ENCODE measurements at places on chromosomes 4 and X.
A peak's percentile ranks its signal among the peaks of the same experiment; 100 is the strongest.

DNA sequence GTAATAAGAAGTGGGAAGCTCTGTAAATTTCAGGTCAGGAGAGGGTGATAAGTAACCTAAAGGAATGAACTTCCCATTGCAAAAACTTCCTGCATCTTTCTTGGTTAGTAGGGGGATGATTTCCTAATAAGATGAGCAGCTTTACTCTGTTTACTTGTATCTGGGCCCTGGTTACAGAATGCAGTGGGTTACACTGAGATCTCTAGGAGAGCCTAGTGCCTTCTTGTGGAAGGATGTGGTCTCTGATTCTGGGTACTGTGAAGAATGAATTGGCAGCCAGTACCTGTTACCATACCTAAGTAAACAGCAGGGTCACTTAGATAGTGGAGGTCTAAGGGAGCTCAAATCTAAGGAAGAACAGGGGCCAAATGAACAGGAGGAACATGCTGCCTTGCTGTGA is 320.6 kb downstream of the ARHGAP10 start:
- DNase-seq: peak; percentile 13

DNA sequence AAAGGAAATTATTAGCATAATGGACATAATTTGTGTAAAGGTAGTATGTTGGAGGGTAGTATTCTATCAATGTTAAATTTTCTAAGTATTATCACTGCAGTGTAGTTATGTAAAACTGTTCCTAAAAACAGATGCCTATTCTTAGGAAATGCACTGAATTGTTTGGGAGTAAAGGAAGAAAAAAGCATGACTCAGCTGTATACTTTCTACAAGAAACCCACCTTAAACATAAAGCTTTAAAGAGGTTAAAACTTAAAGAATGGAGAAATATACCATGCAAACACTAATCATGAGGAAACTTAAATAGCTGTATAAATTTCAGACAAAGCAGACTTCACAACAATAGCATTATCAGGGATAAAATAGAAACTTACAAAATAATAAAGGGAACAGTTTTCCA is 292.9 kb downstream of the ANTXR2 start:
- no peak for DNase-seq

DNA sequence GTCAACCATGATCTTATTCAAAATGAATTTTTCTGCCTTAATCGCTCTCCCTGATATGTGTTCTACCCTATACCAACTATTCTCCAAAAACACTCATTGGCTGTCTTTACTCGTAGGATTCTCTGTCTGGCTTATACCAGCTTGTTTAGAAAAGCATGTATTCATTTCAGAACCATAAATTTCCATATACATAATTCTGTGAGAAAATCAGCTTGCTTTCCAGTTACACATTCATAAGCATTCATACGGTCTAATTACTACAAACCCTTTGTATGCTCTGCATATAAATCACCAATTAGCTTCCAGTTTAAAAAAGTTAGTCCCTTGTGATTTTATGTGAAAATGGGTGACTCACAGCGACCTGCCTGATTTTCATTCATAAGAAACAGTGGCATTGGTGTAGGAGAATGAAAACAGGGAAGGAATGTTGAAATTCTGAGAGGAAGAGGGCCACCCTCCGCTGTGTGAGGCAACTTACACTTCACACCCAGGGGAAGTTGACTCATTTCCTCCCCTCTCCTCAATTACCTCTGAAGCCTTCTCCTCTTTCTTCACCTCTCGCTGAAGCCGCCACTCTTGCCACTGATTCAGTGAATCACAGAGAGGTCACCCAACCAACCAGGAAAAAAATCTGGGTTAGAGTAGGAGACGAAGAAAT is 63.3 kb downstream of the MEPE start:
- DNase-seq: peak; percentile 9

DNA sequence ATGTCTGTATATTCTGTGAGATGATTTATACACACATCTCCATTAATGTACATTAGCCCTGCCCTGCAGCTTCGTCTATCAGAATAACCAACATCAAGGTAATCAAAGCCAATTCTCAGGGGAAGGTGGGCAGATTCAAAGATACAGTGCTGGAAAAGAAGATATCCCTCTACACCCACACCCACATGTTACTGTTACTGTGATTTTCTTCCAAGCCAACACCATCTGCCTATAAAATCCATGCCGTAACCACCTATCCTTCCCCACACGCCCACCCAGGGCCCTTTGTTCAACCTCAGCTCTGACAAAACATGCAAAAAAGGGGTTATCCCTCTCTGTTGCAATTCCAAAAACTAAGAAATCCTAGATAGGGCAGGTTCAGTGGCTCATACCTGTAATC is 20.0 kb downstream of the OPHN1 start:
- DNase-seq: no peak

DNA sequence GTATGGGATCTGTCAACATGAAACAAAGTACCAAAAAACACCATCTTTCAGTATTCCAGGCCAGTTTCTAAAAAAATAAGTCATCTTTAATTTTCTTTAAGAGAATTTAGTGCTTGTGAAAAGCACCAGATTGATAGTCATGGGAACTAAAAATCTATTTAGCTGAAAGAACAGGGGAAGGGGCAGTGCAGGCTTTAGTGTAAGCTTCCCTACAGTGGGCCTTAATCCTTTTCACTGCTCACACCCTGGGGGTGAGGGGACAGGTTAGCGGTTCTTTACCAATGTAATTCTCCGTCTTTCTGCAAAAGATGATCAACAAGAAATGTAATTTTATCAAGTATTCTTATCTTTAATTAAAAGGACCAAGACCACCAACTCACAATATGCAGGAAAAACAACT is 47.1 kb downstream of the CHIC2 start:
- DNase-seq: no peak

- DNase-seq: no peak
Observed at GRCh38 chrX:41475191-41475590, 28.0 kb downstream of the NYX start.

- DNase-seq: no peak
Observed at GRCh38 chr4:71524756-71525155, 185.9 kb downstream of the SLC4A4 start.

- no peak for DNase-seq
Observed at GRCh38 chrX:120664081-120664480, 34.2 kb upstream of the C1GALT1C1 start.

GRCh38 chr4:19254486-19254885 is 997.2 kb upstream of the SLIT2 start:
- DNase-seq: no peak

- no peak for DNase-seq
Observed at GRCh38 chrX:140724736-140725135, 15.2 kb downstream of the LINC00632 start.

- DNase-seq: no peak
Observed at GRCh38 chr4:125313497-125313896, 1.3 kb upstream of the FAT4 start.

DNA sequence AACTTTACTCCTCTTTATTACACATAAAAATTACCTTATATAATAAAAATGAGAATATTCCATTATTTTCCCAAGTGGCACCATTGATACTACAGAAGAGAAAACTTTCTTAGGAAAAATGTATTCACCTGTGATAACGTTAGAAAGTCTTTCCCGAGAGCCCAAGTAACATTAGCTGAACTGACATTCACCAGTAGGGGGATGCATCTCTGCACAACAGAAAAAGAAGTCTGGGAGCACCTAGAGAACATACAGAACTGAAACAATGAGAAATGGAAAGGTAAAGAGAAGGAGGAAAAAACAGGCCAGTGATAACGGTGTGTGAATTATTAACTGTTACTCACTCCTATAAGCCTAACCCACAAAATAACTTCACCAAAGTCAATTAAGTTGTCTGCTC is 423.3 kb downstream of the CENPC start:
- DNase-seq: no peak

GRCh38 chr4:106058921-106059320 is 163.7 kb downstream of the NPNT start:
- no peak for DNase-seq

DNA sequence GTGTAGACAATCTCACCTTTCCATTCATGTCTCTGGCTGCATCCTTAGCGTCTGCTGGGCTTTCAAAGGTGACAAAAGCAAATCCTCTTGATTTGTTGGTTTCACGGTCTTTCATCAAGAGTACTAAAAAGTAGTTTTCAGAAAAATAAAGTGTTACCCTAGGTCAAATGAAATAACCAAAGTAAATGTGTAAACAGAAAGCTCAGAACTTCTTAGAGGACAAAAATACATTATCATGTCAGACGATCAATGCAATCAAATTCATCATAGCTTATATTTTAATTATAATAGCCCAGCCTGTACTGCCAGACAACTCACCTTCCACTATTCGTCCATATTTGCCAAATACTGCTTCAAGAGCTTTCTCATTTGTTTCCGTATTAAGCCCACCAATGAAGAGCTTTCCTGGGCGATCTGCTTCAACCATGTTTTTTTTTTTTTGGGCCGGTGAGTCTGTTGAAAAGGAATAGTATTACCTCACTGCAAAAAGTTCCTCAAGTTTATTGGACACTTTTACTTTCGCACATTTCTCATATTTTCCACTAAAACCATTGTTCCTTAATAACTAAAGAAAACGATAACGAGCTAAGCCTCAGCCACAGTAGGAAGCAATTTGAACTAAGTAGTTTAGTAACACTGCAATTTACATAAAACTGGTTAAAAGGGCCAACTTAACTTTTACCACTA is 1.4 kb downstream of the RBMX start:
- DNase-seq: no peak

- no peak for DNase-seq
Observed at GRCh38 chr4:169275180-169275579, 4.4 kb upstream of the SH3RF1 start.

GRCh38 chr4:81896936-81897335 is 425.2 kb upstream of the RASGEF1B start:
- DNase-seq: no peak

DNA sequence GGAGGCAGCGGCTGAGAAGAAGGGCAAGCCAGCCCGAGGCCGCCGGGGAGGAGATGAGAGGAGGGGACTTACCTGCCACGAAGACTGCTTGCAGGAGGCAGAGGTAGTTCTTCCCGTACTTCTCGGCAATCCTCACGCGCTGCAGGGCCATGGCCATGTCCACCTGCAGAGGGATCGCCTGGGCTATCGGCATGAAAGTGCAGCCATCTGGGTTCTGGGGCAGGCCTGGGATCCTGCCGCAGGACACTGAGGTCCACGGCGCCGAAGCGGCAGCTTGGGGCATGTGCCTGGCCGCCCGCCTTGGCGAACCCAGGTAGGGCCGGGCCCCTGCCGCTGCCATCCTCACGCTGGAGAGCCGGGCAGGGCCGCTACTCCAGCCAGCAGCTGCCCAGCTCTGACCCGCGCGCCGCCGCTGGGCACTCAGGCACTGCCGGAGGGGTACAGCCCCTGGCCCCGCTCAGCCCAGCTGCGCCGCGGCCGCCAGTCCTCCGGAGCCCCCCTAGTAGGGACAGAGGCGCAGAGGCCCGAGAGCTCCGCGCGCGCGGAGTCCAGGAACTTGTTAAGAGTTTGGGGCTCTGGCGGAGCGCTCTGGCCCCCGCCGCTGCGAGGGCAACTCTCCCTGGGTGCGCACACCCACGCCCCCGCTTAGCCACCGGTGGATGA is 16.0 kb downstream of the MCF2 start:
- peak; percentile 0 for DNase-seq

DNA sequence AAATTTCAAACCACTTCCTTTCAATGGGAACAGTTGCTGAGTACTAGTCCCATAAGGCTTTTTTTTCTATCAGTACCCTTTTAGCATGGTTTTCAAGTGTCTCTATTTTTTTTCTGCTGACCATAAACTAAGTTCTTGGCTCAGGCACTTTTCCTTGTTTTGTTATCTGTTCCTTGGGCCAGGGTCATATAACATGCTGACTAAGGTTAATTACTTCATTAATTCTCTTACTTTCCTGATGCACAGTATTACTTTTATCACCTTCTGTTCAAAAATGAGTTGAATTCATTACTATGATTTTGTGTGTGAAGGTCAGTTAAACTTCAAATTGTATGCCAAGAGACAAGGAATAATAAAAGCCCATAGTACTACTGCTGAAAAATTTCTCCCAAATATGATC is 19.7 kb upstream of the BTC start:
- DNase-seq: no peak

GRCh38 chr4:78707793-78708192 is 68.4 kb upstream of the BMP2K start:
- no peak for DNase-seq

- no peak for DNase-seq
Observed at GRCh38 chrX:77431227-77431626, 16.0 kb upstream of the FGF16 start.

GRCh38 chr4:29805245-29805644 is 914.9 kb upstream of the PCDH7 start:
- DNase-seq: no peak

- no peak for DNase-seq
Observed at GRCh38 chr4:76723373-76723772, 174.6 kb downstream of the SOWAHB start.

DNA sequence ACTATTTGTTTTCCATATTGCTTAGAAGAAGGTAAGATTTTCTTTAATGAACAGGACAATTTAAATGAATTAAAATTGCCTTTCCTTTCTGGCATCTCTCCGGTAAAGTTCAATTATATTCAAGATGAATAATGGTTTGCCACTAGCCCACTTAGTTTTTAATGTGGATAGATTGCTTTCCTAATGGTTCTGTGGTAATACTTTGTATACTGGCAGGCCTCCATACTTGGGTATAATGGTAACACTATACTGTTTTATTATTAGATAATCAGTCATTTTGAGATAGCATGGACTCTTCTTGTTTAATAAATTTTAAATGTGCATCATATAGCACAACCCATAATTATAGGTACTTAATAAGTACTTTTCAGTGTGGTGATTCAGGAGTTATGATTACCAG is 89.5 kb downstream of the ELOVL6 start:
- no peak for DNase-seq

DNA sequence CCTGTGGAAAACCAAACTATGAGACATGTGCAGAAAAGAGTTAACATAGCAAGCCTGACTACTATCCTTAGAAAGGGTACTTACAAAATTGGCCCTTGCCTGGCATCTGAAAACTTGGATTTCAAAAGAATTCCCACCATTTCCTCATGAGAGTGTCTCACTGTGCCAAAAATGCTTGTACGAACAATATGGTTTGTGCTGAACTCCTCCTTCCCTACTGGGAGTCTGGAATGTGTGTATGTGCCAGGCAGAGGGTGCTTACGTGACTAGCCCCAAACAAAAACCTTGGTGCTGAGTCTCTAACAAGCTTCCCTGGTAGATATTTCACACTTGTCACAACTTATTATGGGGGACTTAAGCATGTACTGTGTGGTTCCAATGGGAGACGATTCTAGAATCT is 81.7 kb upstream of the GIMD1 start:
- DNase-seq: no peak
